NCI-H446 treated with DMSO at 0.1 percent for 48 hours (cell line): ENCODE measurements at places on chromosomes 5 and 9.

GRCh38 chr9:110892689-110893088 lies 145.6 kb downstream of the LPAR1 start:
- no peak for DNase-seq

GRCh38 chr5:61461926-61462325 lies 129.9 kb downstream of the ZSWIM6 start:
- no peak for DNase-seq

DNA sequence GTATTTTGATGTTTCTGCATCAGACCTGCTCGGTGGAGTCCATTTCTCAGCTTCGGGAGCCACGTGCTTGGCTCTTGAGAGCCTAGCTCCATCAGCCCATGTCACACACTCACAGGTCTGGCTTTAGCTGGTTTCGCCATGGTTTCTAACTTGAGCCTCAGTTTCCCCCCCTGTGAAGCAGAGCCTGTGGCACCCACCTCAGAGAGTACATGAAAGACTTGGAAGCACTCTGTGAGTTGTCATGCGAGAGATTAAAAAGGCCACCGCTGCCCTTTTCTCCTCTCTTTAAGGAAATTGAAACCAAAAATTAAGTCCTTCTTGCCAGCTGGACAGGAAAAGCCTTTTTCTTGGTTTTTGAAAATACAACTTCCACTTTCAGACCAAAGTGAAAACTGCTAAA lies 8.8 kb downstream of the TENT4A start:
- DNase-seq: no peak

GRCh38 chr5:117623042-117623805 lies 1048.6 kb upstream of the SEMA6A start:
- peak; percentile 94 for DNase-seq

DNA sequence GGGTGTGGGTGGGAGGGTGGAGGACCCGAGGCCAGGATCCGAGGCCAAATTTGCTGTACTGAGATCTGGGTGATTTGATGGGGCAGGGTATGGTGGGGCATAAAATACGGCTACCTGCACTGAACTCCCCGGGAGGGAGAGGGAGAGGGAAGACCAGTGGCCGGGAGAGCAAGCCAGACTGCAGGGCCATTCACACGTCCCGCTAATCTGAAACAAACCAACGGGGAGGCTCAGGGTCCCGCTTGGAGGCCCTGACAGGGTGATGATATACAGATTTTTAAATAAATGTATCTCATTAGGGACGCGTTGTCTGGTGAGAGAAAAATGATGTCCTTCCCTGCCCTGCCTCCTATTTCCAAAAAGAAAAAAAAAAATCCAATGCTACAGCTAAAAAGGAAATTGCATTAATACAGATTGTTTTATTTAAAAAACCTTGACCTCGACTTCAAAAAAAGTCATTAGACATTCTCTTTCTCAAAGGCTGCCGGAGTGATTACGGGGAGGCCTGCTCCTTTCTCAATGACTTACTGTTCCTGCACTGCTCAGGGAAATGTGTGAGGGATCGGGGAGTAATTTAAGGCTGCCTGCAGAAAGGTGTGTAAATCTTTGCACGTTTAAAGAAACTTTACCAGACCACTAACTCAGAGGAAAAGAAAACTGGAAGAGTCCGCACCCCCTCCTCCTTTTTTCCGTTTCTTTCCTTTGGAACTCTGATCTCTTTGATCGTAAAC lies 11.5 kb upstream of the PRRX2 start:
- no peak for DNase-seq

DNA sequence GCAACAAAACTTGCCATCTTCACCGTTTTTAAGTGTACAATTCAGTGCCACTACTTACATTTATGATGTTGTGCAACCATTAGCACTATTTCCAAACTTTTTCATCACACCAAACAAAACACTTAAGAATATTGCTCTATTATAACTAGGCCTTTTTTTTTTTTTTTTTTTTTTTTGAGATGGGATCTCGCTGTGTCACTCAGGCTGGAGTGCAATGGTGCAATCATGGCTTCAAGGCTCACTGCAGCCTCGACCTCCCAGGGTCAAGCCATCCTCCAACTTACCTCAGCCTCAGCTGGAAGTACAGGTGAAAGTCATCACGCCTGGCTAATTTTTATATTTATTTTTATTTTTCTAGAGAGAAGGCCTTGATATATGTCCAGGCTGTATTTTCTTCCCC lies 22.3 kb upstream of the LMNB1 start:
- no peak for DNase-seq

GRCh38 chr5:63439537-63439936 lies 522.7 kb downstream of the HTR1A start:
- no peak for DNase-seq

GRCh38 chr5:119177226-119177625 lies 106.3 kb downstream of the DMXL1 start:
- DNase-seq: no peak
